ENCODE measurements at places on chromosomes 12 and 14.

DNA sequence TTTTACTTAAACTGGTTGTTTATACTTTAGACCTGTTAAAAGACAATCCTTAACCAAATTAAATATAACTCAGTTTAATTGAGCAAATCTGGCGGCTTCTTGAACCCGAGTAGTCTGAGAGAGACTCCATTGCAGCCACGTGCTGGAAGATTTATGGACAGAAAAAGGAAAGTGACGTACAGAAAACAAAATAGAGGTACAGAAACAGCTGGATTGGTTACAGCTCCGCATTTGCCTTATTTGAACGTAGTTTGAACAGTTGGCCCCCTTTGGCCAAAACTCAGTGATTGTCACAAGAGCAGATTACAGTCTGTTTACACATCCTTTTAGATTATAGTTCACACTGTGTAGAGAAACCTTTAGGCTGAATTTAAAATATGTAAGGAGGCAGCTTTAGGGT, 155.9 kb downstream of the RAD51B start:
- DNase-seq: no peak

GRCh38 chr14:71555654-71556559, 376.3 kb upstream of the RGS6 start:
- DNase-seq: no peak

- no peak for DNase-seq
Measured at GRCh38 chr12:109523504-109523903, 46.1 kb downstream of the UBE3B start.

DNA sequence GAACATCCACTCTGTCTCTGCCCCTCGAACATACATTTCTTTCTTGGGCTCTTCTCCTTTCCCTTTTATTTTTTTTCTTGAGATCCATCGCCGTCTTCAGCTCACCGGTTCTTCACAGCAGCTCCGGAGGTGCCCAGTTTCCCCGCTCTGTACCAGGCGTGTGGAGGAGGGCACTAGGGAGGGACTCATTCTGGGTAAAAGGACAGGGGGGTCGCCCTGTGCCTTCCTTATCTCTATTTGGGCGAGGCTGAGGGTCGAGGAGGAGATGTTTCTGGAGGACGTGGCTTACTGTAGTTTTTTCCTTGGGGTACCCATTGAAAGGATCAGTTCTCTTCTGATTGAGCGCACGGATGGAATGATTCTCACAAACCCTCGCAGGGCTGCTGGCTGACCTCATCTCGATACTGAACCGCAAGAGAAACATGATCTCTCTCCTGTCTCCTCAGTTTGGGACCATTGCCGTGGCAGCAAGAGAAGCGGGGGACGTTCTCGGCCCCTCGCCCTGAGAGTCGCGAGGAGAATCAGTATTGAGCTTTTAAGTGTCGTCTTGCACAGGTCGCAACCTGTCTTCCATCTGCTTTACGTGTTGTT, 386 bp downstream of the LIN52 start:
- DNase-seq: no peak

DNA sequence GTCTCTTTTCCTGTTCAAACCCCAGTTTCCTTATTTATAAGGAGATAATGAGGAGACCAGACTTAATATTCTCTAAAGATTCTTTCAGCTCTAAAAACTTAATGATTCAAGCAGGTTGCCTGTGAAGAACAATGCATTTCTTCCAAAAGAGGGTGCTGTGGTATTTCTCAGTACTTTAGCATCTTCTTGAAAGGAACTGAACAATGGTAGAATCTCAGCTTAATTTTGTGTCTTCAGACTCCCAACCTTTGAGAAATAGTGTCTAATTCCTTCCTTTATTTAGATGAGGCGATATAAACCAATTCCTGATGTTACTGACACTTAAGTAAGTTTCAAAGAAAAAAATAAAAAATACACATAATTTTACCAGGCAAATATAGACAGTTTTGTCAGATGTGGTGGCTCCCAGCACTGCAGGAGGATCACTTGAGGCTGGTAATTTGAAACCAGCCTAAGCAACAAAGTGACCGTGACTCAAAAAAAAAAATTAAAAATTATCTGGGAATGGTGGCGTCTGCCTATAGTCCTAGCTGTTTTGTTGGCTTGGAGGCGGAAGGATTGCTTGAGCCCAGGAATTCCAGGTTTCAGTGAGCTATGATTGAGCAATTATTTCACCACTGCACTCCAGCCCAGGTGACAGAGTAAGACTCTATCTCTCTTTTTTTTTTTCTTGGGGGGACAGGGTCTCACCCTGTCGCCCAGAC, 76.9 kb upstream of the PSMA6 start:
- DNase-seq: no peak

GRCh38 chr12:109695961-109696461, 17.6 kb upstream of the FAM222A start:
- DNase-seq: no peak

DNA sequence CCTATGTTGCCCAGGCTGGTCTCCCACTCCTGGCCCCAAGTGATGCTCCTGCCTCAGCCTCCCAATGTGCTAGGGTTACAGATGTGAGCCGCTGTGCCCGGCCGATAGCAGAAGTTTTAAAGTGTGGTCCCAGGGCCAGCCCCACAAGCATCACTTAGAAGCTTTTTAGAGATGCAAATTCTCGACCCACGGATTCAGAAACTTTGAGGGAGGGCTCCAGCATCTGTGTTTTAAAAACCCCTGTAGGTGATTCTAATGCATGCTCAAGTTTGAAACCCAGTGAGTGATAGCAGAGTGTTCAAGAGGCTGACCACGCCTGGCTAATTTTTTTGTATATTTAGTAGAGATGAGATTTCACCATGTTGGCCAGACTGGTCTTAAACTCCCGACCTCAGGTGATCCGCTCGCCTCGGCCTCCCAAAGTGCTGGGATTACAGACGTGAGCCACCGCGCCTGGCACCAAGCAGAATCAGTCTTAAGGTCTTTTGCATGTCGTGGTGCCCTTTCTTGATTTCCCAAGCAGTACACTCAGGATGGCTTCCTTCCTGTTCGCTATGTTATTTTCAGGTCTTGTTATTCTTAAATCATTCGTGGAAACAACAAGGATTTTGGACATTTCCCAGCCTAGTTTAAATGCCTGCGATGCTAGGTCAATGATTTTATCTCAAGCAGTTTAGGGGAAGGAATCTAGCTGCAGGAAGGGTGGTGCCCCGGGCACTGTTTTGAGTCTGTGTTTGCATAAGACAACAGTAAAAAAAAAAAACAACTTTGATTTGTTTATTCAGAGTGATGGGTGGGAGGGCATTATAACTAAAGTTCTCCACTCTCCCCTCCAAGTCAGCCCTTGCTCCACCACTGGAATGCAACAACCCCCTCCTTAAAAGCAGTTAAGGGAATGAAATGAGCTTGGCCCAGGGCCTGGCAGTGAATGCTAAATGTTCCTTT, 9.2 kb upstream of the RILPL2 start:
- DNase-seq: no peak

DNA sequence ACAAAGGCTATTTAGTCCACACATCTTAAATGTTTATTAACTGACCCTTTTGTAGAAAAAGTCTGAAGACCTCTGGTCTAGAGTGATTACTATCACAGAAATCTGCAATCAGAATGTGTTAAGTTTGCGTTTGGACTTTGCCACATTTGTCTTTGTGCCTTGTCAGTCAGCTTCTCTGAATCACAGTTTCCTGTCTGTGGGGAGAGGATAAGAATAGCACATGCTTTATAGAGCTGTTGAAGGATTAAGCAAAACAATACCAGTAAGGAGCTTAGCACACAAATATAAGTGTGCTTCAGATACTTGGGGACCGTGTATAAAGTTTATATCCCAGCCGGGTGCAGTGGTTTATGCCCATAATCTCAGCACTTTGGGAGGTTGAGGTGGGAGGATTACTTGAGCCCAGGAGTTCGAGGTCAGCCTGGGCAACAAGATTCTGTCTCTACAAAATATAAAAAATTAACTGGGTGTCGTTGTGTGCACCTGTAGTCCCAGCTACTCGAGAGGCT, 63.0 kb upstream of the BTG1 start:
- no peak for DNase-seq

- no peak for DNase-seq
Measured at GRCh38 chr12:94208622-94208966, 60.2 kb downstream of the PLXNC1 start.

GRCh38 chr12:1608713-1609119, 14.3 kb upstream of the FBXL14 start:
- no peak for DNase-seq

- no peak for DNase-seq
Measured at GRCh38 chr14:91636604-91637003, 95.3 kb downstream of the CATSPERB start.

GRCh38 chr14:30295980-30296379, 263.0 kb upstream of the G2E3 start:
- no peak for DNase-seq

DNA sequence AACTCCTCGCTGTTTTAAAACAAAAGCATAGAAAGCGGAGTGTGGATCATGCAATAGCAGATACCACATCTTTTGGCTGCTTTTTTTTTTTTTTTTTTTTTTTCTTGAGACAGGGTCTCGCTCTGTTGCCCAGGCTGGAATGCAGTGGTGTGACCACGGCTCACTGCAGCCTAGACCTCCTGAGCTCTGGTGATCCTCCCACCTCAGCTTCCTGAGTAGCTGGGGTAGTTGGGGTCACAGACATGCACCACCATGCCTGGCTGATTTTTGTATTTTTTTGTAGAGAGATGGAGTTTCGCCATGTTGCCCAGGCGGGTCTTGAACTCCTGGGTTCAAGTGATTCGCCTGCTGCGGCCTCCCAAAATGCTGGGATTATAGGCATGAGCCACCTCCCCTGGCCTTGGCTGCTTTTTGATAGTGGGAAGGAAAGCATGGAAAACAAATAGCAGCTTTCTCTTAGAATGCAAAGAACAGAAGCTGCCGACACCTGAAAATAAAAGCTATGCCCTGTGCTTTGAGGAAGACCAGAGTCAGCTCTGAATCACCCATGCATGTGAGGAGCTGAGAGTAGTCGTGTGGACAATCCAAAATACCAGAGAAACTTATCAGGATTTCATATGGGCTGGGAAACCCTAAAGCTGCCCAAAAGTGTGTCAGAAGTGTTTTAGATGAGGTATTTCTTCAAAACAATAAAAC, 3.6 kb upstream of the ELK3 start:
- DNase-seq: no peak
